ENCODE measurements at places on chromosomes 2 and 18. TPM values are rescaled to one million over a fixed set of nuclear protein-coding genes. Genes with fewer than 3 reads are reported as not detected.

Gene CELF4
- not detected for total RNA-seq

Gene ASPRV1
- 0.63 TPM for total RNA-seq

Gene EVX2
- total RNA-seq: not detected

Gene RTN4
- 97.5 TPM for total RNA-seq

Gene ASB3
- 21.9 TPM for total RNA-seq

Gene CCDC138
- 9.5 TPM for total RNA-seq

Gene NYAP2
- not detected for total RNA-seq

Gene CDH2
- not detected for total RNA-seq

Gene NEU2
- not detected for total RNA-seq

Gene RBM44
- total RNA-seq: 0.75 TPM

Gene BCL11A
- not detected for total RNA-seq

Gene ILKAP
- 50.2 TPM for total RNA-seq

Gene AOX1
- 0.38 TPM for total RNA-seq

Gene GREB1L
- total RNA-seq: not detected

Gene ALK
- not detected for total RNA-seq

Gene ACSL3
- total RNA-seq: 57.2 TPM

Gene ERCC3
- total RNA-seq: 46.1 TPM

Gene SLC19A3
- total RNA-seq: not detected

Gene UGT1A5
- not detected for total RNA-seq

Gene TEX44
- not detected for total RNA-seq

Gene CNDP1
- not detected for total RNA-seq

Gene SCLY
- 51.8 TPM for total RNA-seq

Gene EML6
- total RNA-seq: 0.46 TPM

Gene ONECUT2
- not detected for total RNA-seq

Gene NFATC1
- 83.7 TPM for total RNA-seq

Gene FBLN7
- 38.9 TPM for total RNA-seq

Gene UGT1A10
- total RNA-seq: not detected

Gene PTH2R
- total RNA-seq: 0.10 TPM

Gene CFC1
- not detected for total RNA-seq

Gene SKA1
- total RNA-seq: 44.2 TPM
